ENCODE measurements at places on chromosomes 2 and 18. TPM values are rescaled to one million over a fixed set of nuclear protein-coding genes. Genes with fewer than 3 reads are reported as not detected.

The SLC4A3 gene
- total RNA-seq: 2.4 TPM

The ST6GAL2 gene
- 19.4 TPM for total RNA-seq

The POU3F3 gene
- 0.05 TPM for total RNA-seq

The EMX1 gene
- 0.20 TPM for total RNA-seq

The SERPINB7 gene
- 1.7 TPM for total RNA-seq

The CD8B2 gene
- total RNA-seq: not detected

Measured in A549 treated with CpdA at 1 μM for 4 hours (cell line).